ENCODE measurements at places on chromosomes 2 and 18. TPM values are rescaled to one million over a fixed set of nuclear protein-coding genes. Genes with fewer than 3 reads are reported as not detected.

GRCh38 chr18:77121523-77121922 lies 11.1 kb downstream of the MBP start:
- no peak for DNase-seq

The LRATD1 gene
- total RNA-seq = 23.2 TPM

DNA sequence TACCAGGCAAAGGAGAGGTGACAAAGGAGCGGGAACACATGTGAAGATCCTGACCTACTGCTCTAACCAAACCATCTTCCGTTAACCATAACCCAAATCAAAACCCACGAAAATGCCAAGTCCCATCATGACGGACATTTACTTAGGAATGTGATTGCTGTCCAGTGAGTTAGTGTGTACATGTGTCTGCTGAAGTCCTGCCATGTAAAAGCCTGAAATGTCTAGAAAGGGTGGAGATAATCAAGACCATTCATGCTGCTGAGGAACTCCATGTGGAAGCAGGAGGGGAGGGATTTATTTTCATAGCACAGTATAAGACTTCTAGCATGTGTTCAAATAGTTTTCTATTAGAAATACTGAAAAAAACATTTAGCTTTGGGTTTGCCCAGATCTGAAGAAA lies 137.0 kb upstream of the BOD1L2 start:
- DNase-seq = no peak

GRCh38 chr2:206435742-206436141 lies 7.6 kb upstream of the ADAM23 start:
- no peak for DNase-seq

DNA sequence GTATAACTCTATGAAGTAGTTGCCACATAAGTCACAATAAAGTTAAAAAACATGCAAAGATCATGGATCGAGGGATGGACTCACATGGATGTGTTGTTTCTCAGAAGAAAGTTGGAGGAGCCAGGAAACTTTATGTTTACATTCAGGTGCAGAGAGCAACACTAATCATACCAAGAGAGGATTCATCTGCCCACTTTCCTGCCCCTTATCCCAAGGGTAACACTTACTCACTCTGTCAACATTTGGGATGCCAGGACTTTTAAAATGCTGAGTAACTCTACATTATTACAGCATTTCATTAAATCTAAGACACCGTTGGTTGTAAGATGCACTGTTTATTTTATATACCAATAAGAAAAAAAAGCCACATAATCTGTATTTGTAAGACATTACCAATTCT lies 170.4 kb downstream of the KCNE4 start:
- DNase-seq = peak; percentile 95

The ALS2 gene
- 30.2 TPM for total RNA-seq

DNA sequence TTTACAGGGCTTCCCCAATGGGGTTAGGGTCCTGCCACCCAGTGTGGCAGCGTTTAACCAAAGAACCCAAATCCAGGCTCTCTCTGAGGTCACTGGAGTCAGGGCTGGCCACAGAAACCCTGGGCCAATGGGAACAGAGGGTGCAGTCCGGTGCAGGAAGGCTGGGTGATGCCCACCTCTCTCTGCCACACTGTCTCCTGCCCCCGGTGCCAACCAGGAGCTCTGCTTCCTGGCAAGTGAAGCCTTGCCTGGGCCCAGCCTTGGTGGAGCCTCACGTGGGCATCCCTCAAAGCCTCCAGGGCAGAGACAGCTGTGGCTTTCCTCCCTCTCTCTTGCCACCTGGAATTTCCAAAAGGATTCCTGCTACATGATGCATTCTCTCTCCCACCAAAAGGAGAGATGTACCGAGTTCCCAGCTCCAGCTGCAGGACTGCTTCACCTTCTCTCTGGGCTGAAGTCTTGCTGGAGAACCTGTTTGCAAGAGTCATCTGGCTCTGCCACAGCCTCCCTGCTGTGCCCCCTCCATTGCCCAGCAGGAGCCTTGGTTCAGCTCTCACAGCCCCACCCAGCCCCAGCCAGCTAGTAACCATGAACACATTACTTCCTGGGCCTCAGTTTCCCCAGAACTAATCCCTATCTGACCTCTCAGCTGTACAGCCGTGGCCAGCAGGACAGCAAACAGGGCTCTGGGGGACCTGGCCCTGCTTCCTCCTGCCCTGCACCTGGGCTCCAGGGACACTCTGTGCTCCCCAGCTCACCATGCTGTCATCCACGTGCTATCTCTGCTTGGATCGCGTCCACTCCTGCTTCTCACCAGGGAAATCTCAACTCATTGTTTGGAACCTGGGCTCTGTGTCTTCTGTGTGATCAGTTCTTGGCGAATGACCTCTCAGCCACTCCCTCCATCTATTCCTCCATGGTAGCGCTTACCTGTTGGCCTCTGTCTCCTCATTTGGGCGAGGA lies 43.4 kb downstream of the KCNF1 start:
- DNase-seq = peak; percentile 42

GRCh38 chr2:84731185-84731584 lies 149.7 kb downstream of the TRABD2A start:
- DNase-seq = no peak

- DNase-seq = no peak
Measured at GRCh38 chr18:51953521-51953920, 386.5 kb upstream of the DCC start.

- peak; percentile 69 for DNase-seq
Measured at GRCh38 chr18:48475635-48476549, 62.9 kb upstream of the CTIF start.

DNA sequence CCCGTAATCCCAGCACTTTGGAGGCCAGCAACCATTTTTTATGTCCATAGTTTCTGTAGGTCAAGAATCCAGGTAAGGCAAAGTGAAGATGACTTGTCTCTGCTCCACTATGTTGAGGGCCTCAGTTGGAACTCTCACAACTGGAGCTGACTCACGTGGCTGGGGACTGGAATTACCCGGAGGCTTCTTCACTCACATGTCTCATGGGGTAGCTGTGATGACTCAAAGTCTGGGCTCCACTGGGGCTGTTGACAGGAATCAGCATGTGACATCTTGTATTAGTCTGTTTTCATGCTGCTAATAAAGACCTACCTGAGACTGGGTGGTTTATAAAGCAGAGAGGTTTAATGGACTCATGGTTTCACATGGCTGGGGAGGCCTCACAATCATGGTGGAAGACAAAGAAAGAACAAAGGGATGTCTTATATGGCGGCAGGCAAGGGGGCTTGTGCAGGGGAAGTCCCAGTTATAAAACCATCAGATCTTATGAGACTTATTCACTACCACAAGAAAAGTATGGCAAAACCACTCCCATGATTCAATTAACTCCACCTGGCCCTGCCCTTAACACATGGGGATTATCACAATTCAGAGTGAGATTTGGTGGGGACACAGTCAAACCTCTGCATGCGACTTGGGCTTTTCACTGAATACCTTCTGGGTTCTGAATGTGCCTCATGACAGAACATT lies 7.8 kb upstream of the PPP1R1C start:
- DNase-seq = peak; percentile 99

The PDCD1 gene
- not detected for total RNA-seq

DNA sequence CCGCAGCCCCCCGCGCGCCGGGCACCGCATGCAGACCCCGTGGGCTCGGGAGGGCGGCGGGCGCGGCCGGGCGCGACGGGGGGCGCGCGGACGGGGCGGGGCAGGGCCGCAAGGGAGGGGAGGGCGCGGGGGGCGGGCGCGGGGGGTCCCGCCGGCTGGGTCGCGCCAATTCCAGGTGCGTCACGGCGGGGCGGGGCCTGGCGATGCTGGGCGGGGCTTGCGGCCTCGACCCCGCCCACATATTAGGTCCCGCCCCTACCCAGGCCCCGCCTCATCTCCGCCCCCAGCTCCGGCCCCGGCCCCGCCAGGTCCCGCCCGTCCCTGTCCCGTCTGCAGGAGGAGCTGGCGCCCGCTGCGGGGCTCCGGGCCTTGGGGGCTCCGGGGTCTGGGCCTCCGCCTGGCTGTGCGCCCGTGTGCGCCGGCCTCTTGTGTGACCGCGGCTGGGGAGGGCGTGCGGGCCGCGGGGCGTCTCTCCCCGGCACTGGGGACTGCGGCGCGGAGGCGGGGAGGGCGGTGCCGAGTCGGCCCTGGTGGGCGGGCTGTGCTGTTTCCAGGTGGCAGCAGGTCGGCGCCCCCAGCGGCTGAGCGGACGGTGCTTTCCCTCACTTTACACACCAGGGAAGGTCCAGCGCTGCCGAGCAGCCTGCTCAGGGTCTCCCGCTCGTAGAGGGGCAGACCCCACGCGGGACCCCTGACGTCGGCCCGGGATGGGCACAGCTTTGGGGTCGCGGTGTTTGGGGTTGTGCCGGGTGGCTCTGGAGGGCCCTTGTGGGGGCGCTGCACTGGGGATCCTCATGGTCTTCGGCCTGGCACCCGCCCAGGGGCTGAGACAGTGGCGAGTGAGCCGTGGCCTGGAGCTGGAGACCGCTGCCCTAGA lies 554 bp downstream of the ING5 start:
- peak; percentile 65 for DNase-seq

DNA sequence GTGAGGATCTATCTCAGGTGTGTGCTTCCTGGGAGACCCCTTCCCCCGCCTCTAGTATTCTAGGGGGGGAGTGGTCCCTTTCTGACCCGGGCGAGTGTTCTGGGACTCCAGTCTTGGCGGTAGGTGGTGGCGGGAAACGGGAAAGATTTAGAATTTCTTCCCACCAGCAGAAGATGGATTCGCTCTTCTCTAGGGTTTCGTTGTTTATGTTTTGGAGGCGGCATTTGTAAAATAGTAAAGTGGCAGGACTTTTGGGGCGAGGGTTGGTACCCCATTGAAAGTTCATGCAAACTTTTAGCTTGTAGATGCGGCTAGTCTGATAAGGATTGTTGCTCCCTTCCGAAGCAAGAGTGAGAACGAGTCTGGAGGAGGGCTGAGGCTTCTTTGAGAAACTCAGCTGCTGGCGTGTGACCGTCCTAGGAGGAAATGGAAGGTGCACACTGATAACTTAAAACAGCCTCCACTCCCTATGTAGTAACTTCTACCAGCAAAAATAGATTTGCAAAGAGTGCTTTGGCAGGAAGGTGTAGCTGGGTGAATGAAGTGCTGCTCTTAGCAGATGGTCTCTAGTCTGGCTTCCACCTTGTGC lies 412 bp downstream of the GPD2 start:
- peak; percentile 33 for DNase-seq

- DNase-seq = no peak
Measured at GRCh38 chr2:201969938-201970785, 63.5 kb upstream of the FZD7 start.

The DYNC1I2 gene
- 95.1 TPM for total RNA-seq

DNA sequence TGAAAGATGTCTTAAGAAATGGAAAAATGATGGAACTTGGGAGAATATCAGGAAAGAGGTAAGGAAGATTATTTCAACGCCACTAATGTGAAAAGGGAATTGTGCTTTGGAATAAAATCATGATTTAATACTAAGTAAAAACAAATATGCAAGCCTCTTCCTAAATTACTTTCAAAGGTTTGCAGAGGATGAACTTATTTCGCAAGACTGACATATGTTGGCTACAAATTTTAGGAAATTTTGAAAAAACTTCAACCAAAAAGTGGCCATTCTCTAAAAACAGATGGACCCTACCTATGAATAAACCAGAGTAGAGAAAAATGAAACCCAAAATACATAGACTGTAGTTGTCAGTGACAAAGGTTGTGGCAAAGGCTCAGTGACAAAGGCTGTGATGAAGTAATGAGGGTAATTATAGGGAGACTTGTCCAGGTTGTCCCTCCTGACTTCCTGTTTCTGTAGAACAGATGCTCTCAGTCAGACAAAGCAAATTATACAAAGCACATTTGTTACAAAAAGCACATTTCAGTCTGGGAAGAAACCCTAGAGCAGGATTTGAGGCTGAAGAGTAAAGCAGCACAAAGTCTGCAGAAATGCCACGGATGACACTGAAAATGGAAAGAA lies 39.5 kb downstream of the SFT2D3 start:
- no peak for DNase-seq

DNA sequence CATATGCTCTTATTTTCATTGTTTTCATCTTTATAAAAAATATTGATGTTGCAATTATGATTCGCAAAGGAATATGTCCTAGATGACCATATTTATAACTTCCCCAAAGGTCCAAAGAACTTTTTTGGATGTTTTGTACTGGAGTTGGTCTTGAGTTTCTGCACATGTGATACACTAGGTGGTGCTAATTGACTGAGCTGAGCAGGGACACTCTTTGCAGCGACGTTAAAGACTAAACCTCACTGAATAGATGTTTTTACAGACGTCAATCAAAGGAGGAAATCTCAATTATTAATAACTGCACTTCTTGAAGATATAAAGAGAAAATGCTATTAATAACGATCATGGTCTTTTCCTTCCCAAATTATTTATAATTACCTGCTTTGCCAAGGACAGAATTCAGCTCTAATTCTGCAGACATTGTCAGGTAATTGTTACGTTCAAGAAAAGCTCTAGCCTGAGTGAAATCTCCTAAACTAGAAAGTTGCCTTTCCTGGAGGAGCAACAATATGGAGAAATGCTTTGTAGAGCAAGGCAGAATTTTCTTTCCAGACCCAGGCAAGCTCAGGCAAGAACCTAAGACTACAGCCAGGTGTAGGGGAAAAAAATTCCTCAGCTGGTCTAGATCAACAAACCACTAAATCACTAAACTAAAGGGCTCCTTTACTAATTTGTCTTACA lies 119.3 kb upstream of the RBBP8 start:
- peak; percentile 63 for DNase-seq

DNA sequence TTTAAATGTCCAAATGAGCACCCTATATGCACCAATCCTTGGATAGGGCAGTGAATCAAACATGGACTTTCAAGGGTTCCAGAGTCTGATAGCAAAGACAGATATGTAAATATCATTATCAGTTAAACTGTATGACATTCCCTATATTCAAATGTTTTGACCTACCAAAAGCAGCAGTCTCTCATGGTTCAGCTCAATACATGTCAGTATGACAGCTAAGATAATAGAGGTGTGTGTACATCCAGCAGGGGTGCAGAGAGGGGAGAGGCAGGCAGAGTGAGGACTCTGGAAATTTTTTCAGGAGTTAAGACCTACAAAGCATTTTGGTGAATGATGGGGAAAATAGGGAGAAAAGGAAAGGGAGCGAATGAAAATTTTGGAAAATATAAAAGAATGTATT lies 106.3 kb downstream of the MYO3B start:
- DNase-seq = no peak

All from bronchial epithelial cell (primary cell).